ENCODE measurements at places on chromosomes 7 and 10.
A peak's percentile ranks its signal among the peaks of the same experiment; 100 is the strongest.

DNA sequence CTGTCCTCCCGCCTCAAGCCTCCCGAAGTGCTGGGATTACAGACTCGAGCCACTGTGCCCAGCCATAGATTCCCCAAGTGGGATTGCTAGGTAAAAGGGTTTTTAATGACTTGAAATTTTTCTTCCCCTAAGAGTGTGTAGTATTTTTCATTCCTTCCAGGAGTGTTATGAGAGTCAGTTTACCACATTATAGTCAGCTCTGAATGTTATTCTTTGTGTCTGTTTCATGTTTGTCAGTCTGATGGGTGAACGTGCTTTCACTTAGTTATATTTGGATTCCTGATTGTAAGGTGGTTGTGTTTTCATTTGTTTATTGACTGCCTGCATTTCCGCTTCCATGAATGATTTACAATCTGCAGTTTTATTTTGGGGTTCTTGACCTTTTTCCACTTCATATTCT is 6.3 kb downstream of the ZNF212 start:
- no peak for DNase-seq

DNA sequence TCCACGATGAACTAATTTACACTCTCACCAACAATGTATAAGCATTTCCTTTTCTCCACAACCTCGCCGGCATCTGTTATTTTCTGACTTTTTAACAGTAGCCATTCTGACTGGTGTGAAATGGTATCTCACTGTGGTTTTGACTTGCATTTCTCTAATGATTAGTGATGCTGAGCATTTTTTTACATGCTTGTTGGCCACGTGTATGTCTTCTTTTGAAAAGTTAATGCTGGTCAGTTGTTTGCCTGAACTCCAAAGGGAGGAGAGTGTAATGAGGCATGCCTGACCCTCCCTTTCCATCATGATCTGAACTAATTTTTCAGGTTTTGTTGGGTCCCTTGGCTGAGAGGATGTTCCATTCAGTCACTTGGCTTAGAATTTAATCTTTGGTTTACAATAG is 50.7 kb upstream of the SVIL start:
- no peak for DNase-seq

DNA sequence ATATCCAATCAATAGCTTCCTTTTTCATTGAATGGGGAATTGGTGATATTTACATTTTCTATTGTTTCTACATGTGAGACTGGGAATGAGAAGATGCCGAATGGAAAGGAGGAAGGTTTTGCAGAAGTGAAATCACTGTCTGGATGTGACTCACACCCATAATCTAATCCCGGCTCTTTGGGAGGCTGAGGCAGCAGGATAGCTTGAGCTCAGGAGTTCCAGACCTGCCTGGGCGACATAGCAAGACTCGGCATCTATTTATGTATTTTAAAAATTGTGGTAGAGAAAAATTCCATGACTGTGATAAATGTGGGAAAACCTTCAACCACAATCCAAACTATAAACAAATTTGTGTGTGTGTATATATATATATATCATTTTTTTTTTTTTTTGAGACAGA is 10.9 kb upstream of the FIS1 start:
- no peak for DNase-seq

- no peak for DNase-seq
Observed at GRCh38 chr10:72096115-72097000, 8.0 kb upstream of the SPOCK2 start.

DNA sequence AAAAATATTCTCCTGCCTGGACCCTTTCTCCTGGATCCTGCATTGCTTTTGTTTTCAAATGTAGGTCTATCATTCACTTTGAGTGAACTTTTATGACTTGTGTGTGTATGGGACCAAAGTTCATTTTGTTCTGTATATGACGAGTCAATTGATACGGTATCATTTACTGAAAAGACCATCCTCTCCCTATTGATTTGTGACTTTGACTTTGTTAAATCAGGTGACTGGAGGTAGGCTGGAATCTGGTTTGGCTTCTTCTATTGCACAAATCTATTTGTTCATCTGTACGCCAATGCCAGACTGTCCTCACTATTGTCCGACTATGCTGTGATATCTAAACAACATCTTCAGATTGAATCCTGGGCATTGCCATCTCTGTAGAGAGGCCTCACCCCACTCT is 5.3 kb upstream of the ARMS2 start:
- no peak for DNase-seq

GRCh38 chr10:109883859-109884771 is 39.2 kb downstream of the XPNPEP1 start:
- DNase-seq = peak; percentile 75

- no peak for DNase-seq
Observed at GRCh38 chr7:2665359-2665791, 22.6 kb upstream of the AMZ1 start.

DNA sequence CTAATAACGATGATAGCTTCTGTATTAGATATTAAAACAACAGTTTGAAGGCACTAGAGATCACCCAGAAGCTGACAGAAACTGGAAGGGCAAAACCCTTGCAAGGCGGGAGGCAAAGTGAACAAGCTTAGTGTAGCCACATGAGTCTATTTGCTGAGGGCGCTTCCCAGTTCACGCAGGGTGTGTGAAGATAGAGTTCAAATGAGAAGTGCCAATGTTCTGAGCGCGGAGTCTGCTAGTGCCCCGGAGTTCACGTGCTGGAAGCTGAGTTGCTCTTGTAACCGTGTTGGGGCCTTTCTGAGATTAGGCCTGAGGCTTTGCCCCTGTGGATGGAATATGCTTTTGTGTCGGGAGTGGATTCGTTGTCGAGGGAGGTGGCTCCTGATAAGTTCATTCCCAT is 16.6 kb upstream of the GTPBP4 start:
- no peak for DNase-seq

GRCh38 chr10:48306265-48306869 is at the start of gene MAPK8:
MAPK8 (plus strand) TSS chr10:48306677; CDS start chr10:48401661, 94,984 bp downstream.
- DNase-seq = peak; percentile 99

- DNase-seq = no peak
Observed at GRCh38 chr7:133654547-133654946, 401.7 kb downstream of the EXOC4 start.

DNA sequence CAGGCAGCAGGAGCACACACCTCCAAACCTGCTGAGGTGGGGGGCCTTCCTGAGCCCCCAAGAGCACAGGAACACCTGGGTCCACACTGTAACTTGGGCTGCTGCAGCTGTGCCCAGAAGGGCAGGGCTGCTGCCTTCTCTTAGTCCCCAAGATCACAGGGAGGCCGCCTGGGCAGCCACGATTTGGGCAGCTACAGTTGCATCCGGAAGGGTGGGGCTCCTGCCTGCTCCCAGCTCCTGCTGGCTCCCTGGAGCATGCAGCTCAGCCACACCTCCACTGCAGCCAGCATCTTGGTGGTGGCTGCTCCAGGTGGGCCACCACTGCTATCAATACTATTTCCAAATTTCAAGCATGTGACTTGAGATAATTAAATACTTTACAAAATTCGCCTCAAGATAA is 38.5 kb upstream of the AGMO start:
- no peak for DNase-seq

GRCh38 chr7:45359776-45360175 is 202.2 kb downstream of the RAMP3 start:
- no peak for DNase-seq

DNA sequence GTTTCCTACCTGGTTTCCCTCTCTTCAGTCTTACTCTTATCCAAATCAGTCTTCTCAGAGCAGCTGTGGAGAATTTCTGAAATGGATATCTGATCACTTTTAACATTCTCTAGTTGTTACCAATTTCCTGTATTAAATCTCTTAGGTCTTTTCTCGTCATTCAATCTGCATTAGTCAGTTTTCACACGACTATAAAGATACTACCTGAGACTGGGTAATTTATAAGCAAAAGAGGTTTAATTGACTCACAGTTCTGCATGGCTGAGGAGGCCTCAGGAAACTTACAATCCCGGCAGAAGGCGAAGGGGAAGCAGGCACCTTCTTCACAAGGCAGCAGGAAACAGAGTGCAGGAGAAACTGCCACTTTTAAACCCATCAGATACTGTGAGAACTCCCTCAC is 444.8 kb downstream of the GATA3 start:
- DNase-seq = no peak

DNA sequence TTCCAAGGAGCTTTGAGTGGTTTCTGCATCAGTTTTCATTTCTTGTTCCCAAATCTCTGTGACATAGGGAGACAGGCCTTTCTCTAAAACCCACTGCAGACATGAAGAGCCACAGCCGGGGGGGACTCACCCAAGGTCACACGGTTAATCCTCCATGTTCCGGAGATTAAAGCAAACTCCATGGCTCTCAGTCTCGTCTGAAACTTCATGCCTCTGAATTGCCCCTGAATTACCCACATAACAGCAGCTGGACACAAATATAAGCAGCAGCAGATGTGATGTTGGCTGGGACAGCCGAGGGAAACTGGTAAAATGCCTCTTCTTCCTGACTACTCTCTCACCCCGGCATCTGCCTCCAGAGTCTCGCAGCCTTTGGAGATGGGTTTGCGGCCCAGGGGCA is 402.2 kb downstream of the DNAJB6 start:
- DNase-seq = no peak

- DNase-seq = no peak
Observed at GRCh38 chr7:117004899-117005298, 51.6 kb downstream of the ST7 start.

- no peak for DNase-seq
Observed at GRCh38 chr7:123993996-123994395, 38.9 kb downstream of the TMEM229A start.

DNA sequence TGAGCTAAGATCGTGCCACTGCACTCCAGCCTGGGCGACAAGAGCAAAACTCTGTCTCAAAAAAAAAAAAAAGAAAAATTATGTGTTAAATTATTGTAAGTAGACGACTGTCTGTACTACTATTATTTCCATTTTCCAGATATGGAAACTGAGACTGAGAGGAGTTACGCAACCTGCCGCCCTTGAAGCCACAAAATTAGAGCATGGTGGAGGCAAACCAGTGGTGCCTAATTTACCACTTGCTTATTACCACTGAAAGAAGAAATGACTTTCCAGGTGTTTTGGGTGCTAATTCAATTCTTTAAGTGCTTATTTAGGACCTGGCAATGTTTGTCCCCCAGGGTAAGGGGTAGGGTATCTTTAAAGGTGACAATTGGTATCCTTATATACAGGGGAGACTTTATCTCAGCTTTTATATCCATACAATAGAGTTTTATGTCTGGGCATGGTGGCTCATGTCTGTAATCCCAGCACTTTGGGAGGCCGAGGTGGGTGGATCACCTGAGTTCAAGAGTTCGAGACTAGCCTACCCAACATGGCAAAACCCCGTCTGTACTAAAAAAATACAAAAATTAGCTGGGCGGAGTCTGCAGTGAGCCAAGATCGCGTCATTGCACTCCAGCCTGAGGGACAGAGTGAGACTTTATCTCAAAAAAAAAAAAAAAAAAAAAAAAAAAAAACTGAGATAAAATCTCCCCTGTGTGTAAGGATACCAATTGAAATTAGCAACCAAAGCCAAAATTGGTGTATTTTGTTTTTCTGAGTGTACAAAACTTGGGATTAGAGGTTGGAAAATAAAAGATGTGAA is 16.6 kb upstream of the CAMK1D start:
- DNase-seq = no peak

Data from GM13977 (cell line).